ENCODE measurements at places on chromosomes 7 and 10.

- DNase-seq: no peak
Observed at GRCh38 chr7:79084423-79084822, 369.0 kb downstream of the MAGI2 start.

DNA sequence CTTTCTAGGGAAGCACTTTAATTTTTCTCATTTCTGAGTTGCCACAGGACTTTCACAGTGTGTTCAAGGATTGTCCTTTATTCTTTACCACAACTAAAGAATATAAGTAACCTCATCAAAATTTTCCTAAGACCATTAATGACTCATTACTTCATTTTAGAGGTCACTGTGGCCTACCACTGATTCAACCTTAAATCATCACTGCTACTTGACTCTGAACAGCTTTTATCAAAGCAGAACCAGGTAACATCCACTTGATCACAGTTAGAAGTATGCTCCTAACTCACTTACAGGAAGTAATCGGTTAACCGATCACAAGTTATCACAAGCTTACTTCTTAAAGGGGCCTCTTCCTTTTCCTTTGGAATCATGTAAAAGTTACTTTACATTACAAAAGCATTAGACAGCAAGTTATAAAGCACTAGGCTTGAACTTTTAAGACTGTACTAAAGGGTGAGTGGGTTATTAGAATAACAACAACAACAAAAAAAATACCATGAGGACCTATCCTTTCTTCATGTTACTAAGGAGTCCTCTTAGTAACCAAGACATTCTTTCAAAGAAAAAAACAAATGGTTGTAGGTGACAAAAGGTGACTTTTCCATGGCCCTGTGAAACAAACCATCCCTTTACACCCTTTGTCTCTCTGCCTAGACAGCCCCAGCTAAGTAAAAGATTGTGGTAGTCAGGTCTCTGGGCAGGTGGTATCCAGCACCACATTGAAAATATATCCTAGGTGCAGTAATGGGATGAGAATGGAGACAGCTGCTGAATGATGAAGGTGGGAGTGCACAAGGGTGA is 40.0 kb upstream of the PDK4 start:
- DNase-seq: no peak

DNA sequence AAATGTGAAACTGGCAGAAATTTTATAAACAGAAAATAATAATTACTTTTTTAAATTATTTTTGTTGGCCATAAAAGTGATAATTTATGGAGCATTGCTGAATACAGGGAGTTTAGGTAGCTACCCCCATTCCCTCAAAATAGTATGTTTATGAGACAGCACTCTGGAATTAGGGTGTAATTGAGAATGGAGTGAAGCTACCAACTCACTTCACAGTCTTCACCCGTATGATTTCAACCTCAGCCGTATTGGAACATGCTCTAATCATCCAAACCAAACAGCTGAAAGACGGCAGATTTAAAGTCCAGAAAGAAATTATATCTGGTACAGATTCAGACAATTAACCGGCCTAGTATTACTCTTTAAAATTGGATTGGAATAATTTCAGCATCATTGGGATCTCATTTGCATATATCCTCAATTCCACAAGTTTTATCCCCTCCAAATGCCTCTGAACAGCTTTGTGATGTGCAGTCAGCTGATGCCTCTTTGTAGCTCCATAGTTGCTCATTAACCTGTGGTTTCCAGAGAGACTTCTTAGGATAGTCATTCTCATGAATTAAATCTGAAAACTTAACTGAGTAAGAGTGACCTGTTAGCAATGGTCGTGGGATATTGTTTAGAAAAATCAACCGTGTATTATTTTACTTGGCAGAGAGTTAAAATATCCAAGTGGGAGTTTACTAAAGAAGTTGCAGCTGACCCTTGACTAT is 59.1 kb upstream of the GJD4 start:
- no peak for DNase-seq

GRCh38 chr7:143352531-143353002 is 9.9 kb downstream of the FAM131B start:
- no peak for DNase-seq

- no peak for DNase-seq
Observed at GRCh38 chr10:15118615-15119014, 21.5 kb downstream of the RPP38 start.

GRCh38 chr7:16960337-16960965 is 78.7 kb upstream of the AGR3 start:
- no peak for DNase-seq

DNA sequence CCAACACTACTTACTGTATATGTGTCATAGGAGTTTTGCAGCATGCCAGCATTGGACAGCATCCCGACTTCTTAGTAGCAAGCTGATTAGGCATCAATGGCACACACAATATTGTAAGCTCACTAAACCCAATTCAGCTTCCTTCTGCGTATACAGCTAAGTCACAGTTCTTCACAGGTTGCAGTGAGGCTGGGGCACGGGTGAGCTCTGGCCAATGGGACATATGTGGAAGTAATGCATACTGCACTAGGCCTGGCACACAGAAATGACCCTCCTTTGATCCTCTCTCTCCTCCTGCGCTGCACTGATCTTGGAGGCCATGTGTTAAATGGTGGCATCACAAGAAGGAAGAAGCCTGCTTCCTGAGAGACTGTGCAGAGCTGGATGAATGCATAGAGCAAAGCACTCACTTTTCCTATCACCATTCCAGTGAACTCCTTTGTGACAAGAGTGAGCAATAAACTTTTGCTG is 11.9 kb downstream of the RAB11FIP2 start:
- DNase-seq: no peak

GRCh38 chr7:73918926-73919693 is 58.2 kb downstream of the TMEM270 start:
- no peak for DNase-seq

- DNase-seq: no peak
Observed at GRCh38 chr7:108109221-108109908, 20.8 kb downstream of the LAMB4 start.

DNA sequence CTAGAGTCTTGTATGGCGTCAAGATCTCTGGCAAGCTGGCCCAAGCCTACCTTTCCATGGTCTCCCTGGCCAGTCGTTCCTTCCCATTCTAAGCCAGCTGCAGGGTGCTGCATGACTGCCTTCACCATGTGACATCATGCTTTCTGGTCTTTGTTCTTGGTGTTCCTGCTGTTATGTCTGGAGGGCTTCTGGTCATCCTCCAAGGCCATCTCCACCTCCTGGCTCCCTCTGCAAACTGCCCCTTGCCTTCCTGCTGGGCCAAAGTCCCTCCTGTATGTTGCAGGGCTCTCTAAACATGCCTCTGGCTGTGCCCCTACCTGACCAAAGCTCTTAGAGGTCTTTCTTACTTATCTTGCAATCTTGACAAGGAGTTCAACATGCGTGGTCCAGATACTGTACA is 44.4 kb upstream of the SHH start:
- no peak for DNase-seq

GRCh38 chr7:22771194-22771871 is 44.3 kb downstream of the IL6 start:
- no peak for DNase-seq

GRCh38 chr10:26331371-26331770 is 106.8 kb upstream of the APBB1IP start:
- DNase-seq: no peak

GRCh38 chr10:6746782-6747181 is 166.7 kb upstream of the PRKCQ start:
- no peak for DNase-seq

- no peak for DNase-seq
Observed at GRCh38 chr10:19638182-19638895, 177.9 kb upstream of the PLXDC2 start.

GRCh38 chr10:5583525-5584175 is 58.9 kb downstream of the CALML3 start:
- no peak for DNase-seq

- DNase-seq: no peak
Observed at GRCh38 chr10:7819121-7819460, 786 bp downstream of the TAF3 start.

GRCh38 chr10:44361109-44361508 is 23.8 kb downstream of the CXCL12 start:
- no peak for DNase-seq
